ENCODE measurements at places on chromosomes 5 and 9.
A peak's percentile ranks its signal among the peaks of the same experiment; 100 is the strongest.

GRCh38 chr9:114805670-114806525, at the start of gene TNFSF15:
TSS of gene TNFSF15 (minus strand) at chr9:114806039. CDS start at chr9:114806012, 27 bp downstream.
- DNase-seq = peak; percentile 43
- peaks cover 44% of the 10 kb centered on the region for H3K4me1 ChIP-seq
- H3K36me3 ChIP-seq = no peaks in the 10 kb centered on the region
- no peaks in the 10 kb centered on the region for H3K27me3 ChIP-seq
- H3K27ac ChIP-seq = peak within 1 kb of the TSS; percentile 98
- H3K4me3 ChIP-seq = peak within 1 kb of the TSS; percentile 67

GRCh38 chr5:126523818-126524510, 71.1 kb downstream of the ALDH7A1 start:
- H3K4me3 ChIP-seq = no peak overlapping the region
- H3K27ac ChIP-seq = peak overlapping the region; percentile 45
- no peak for DNase-seq
- no peaks in the 10 kb centered on the region for H3K27me3 ChIP-seq

DNA sequence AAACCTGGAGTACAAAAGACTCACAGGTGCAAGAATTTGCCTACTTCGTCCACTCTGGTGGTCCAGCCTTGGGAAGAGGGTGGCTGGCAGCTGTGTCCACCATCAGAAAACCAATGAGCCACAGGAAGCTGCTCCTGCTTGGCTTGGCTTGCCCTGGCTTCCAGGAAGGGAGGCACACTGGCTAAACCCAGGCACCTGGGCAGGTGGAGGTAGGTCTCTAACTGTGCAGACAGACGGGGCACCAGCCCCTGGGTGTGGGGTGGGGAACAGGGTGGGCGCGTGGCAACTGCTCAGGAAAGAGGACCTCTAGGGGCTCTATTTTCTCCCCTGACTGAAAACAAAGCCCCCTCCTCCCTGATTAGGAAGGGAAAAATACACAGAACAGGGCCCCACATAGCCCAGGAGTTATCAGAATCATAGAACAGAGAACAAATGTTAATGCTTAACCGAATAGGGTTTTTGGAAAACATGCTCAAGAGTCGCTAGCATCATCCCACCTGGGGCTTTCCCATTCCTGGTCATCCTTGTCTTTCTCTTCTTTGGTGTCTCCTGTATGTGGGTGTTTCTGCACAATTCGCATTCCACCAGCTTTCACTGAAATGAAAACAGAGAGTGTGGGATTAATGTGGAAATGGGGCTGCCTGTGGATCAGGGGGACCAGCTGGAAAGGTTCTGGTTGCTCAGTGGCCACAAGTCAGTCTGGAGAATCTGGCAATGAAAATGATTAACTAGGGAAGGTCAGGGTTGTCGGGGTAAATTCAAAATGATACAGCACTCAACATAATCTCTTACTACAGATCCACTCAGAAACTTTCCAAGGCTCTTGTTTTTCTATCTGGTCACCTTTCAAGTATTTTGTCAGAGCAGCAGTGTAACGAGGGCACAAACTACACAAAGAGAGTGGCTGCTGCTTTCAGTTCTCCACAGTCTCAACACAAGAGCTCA, 13.1 kb downstream of the DAP start:
- no peaks in the 10 kb centered on the region for H3K27me3 ChIP-seq
- H3K27ac ChIP-seq = no peak overlapping the region
- H3K36me3 ChIP-seq = peaks cover 40% of the 10 kb centered on the region
- H3K4me3 ChIP-seq = no peak overlapping the region
- no peak for DNase-seq

GRCh38 chr9:91740701-91741100, 209.3 kb downstream of the ROR2 start:
- no peak for DNase-seq
- no peak overlapping the region for H3K27ac ChIP-seq
- no peaks in the 10 kb centered on the region for H3K27me3 ChIP-seq
- peaks cover 24% of the 10 kb centered on the region for H3K36me3 ChIP-seq
- H3K4me1 ChIP-seq = peaks cover 4% of the 10 kb centered on the region
- H3K4me3 ChIP-seq = no peak overlapping the region

DNA sequence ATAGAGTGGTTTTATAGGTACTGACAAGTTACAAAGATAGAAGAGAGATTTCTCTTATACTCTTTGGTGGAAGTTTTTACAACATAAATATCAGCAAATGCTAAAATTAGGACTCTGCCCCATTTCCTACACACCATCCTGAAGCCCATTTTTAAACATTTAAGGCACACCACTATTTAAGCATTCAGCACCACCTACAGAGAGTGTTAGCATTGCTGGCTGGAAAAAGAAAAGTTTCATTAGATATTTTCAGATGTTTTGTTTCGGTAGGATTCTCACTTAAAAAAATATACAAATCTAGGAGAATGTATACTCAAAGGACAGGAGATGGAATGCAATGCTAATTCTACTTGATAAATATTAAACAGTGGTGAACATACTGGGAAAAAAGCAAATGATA, 192.9 kb upstream of the HAPLN1 start:
- no peak for DNase-seq
- H3K4me3 ChIP-seq = no peak overlapping the region
- H3K4me1 ChIP-seq = peaks cover 10% of the 10 kb centered on the region
- H3K36me3 ChIP-seq = no peaks in the 10 kb centered on the region

GRCh38 chr9:77210116-77210515, 32.8 kb downstream of the VPS13A start:
- no peak overlapping the region for H3K27ac ChIP-seq
- H3K4me1 ChIP-seq = no peaks in the 10 kb centered on the region
- H3K27me3 ChIP-seq = no peaks in the 10 kb centered on the region

GRCh38 chr5:31825518-31826068, 186.7 kb downstream of the PDZD2 start:
- DNase-seq = peak; percentile 57
- no peak overlapping the region for H3K27ac ChIP-seq
- no peaks in the 10 kb centered on the region for H3K27me3 ChIP-seq

- H3K27ac ChIP-seq = no peak overlapping the region
- H3K36me3 ChIP-seq = peaks cover 2% of the 10 kb centered on the region
- no peak for DNase-seq
These were observed 46.0 kb upstream of the COL15A1 start for GRCh38 chr9:98897745-98898144.

DNA sequence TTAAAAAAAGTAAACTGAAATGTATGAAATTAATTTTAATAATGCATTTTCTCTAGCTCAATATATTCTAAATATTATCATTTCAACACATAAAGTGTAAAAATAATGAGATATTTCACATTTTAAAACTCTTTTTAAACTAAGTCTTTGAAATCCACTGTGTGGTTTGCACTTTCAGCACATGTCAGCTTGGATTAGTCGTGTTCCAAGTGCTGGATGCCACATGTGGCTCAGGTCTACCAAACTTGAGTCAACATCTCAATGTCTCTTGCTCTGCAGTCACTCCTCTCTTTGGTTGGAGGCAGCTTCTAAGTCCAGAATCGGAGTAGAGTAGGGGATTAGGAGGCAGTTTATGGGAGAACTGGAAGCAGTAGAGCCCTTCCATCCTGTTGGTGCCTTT, 173.7 kb upstream of the ANKRD55 start:
- H3K4me3 ChIP-seq = no peak overlapping the region
- H3K27me3 ChIP-seq = no peaks in the 10 kb centered on the region
- H3K27ac ChIP-seq = no peak overlapping the region
- H3K36me3 ChIP-seq = no peaks in the 10 kb centered on the region

GRCh38 chr5:181098762-181099601, 32.0 kb downstream of the OR2V1 start:
- peaks cover 44% of the 10 kb centered on the region for H3K27me3 ChIP-seq
- H3K36me3 ChIP-seq = no peaks in the 10 kb centered on the region
- no peak for DNase-seq
- H3K27ac ChIP-seq = no peak overlapping the region
- peaks cover 4% of the 10 kb centered on the region for H3K4me1 ChIP-seq
- H3K4me3 ChIP-seq = no peak overlapping the region

GRCh38 chr5:43063721-43064171, 23.6 kb upstream of the ANXA2R start:
- no peak for DNase-seq
- peak overlapping the region; percentile 87 for H3K27ac ChIP-seq
- peaks cover 4% of the 10 kb centered on the region for H3K36me3 ChIP-seq
- H3K27me3 ChIP-seq = no peaks in the 10 kb centered on the region
- H3K4me1 ChIP-seq = peaks cover 26% of the 10 kb centered on the region

GRCh38 chr5:126531543-126532120, 63.4 kb downstream of the ALDH7A1 start:
- no peaks in the 10 kb centered on the region for H3K36me3 ChIP-seq
- H3K4me1 ChIP-seq = peaks cover 14% of the 10 kb centered on the region
- peak overlapping the region; percentile 81 for H3K27ac ChIP-seq
- H3K27me3 ChIP-seq = no peaks in the 10 kb centered on the region
- H3K4me3 ChIP-seq = no peak overlapping the region

GRCh38 chr5:90601468-90601867, 42.9 kb downstream of the ADGRV1 start:
- no peaks in the 10 kb centered on the region for H3K36me3 ChIP-seq
- H3K27me3 ChIP-seq = no peaks in the 10 kb centered on the region
- DNase-seq = no peak
- H3K4me3 ChIP-seq = no peak overlapping the region

DNA sequence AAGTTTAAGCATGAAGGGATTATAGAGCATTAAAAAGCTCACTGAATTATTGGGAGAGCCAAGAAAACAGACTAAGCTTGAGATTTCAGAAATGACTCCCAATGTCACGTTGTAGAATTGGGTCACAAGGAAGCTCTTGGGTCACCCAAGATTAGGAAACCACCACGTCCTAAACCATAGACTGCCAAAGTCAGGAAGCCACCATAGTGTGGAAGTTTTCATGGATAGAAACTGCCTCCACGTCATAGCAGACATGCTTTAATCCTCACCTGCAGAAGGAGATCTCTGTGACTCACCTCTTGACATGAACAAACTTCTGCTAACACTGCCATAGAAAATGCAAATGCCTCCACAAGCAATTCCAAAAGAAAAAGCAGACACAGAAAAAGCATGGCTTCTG, 106.3 kb downstream of the SLC1A3 start:
- no peak for DNase-seq
- H3K4me1 ChIP-seq = no peaks in the 10 kb centered on the region
- no peaks in the 10 kb centered on the region for H3K27me3 ChIP-seq
- no peaks in the 10 kb centered on the region for H3K36me3 ChIP-seq

- no peaks in the 10 kb centered on the region for H3K36me3 ChIP-seq
- DNase-seq = no peak
- no peak overlapping the region for H3K27ac ChIP-seq
These were observed 3.0 kb upstream of the ERGIC1 start for GRCh38 chr5:172830876-172831662.

GRCh38 chr5:35202319-35203111, 27.8 kb downstream of the PRLR start:
- no peak overlapping the region for H3K4me3 ChIP-seq
- H3K27ac ChIP-seq = no peak overlapping the region
- H3K27me3 ChIP-seq = no peaks in the 10 kb centered on the region
- DNase-seq = no peak

DNA sequence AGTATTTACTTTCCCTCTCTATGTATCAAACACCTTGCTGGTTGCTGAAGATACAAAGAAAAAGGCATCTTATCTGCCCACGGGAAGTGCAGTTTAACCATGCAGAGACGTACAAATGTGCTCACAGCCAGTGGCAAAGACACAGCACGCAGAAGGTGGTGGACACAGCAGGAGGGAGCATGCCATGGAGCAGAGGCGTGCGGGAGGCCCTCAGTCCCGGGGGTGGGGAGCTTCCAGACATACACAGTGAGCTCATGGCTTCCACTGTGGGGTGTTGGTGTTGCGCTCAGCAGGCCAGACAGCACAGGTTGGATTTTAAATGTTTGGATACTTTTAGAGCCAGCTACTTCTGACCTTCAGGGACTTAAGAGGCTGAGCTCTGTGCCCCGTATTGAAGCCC, 8.8 kb upstream of the BARX1 start:
- no peak overlapping the region for H3K27ac ChIP-seq
- H3K4me3 ChIP-seq = no peak overlapping the region
- DNase-seq = peak; percentile 22
- no peaks in the 10 kb centered on the region for H3K36me3 ChIP-seq

DNA sequence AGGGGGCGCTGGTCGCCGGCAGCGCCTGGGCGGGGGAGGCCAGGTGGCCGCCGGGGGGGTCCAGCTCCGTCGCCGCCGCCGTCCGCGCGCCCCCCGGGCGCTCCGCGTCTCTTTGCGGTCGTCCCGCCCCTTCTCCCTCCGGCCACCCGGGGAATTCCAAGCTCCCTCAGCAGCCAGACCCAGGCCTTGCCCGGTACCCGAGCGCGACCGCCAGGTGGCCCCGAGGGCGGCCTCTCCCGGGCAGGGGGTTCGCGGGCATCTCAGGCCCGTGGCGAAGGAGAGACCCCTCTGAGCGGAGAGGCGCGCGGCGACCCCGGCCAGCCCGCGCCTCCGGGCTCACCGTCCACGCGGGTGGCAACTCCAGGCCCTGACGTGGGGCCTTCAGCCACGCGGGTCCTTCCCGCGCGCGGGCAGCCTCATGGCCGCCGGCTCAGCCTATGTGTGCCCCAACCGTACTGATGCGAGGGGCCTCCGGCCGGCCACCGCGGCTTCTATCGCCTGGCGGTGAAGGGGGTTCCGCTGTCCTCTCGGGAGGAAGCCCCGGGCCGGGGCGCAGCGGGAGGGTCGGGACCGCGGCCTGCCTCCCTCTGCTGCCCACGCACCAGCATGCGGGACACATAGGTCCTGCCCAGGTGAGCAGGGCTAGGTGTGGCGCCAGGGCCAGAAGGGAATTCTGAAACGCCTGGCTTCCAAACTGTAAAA, 529 bp upstream of the NRARP start:
- H3K4me1 ChIP-seq = peaks cover 23% of the 10 kb centered on the region
- H3K4me3 ChIP-seq = peak overlapping the region; percentile 49
- H3K36me3 ChIP-seq = no peaks in the 10 kb centered on the region
- peaks cover 22% of the 10 kb centered on the region for H3K27me3 ChIP-seq

GRCh38 chr5:176816791-176817347, 6.5 kb downstream of the UNC5A start:
- no peak overlapping the region for H3K27ac ChIP-seq
- no peak for DNase-seq
- H3K27me3 ChIP-seq = peaks cover 92% of the 10 kb centered on the region
- no peaks in the 10 kb centered on the region for H3K36me3 ChIP-seq
- peak overlapping the region; percentile 53 for H3K4me3 ChIP-seq
- peaks cover 4% of the 10 kb centered on the region for H3K4me1 ChIP-seq

GRCh38 chr9:122133263-122133983, 26.2 kb downstream of the NDUFA8 start:
- peaks cover 37% of the 10 kb centered on the region for H3K27me3 ChIP-seq
- no peak for DNase-seq
- peaks cover 13% of the 10 kb centered on the region for H3K4me1 ChIP-seq
- H3K36me3 ChIP-seq = no peaks in the 10 kb centered on the region
- no peak overlapping the region for H3K4me3 ChIP-seq

- no peak overlapping the region for H3K4me3 ChIP-seq
- H3K36me3 ChIP-seq = no peaks in the 10 kb centered on the region
- H3K27me3 ChIP-seq = no peaks in the 10 kb centered on the region
These were observed 484.6 kb upstream of the PIK3R1 start for GRCh38 chr5:67730917-67731474.

DNA sequence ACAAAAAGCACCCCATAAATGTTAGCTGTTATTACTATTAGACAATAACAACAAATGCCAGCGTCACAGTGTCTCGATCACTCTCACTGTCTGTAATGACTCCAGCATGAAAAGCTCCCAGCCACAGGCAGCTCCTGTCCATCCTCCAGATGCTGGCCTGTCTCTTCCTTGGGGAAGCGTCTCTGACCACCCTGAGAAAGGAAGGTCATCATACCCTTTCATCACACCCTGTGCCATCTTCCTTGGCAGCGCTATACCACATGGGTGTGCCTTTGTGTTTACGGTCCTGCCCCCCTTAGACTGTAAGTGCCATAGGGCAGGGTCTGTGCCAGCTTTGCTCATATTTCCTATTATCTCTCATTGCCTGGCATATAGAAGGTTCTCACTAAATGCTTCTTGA, 90.6 kb downstream of the PRRT1B start:
- DNase-seq = no peak
- H3K27ac ChIP-seq = peak overlapping the region; percentile 93
- H3K4me3 ChIP-seq = no peak overlapping the region
- H3K4me1 ChIP-seq = peaks cover 40% of the 10 kb centered on the region
- peaks cover 13% of the 10 kb centered on the region for H3K36me3 ChIP-seq

Data from mesothelial cell of epicardium (in vitro differentiated cells).